Tibial nerve (tissue), 4 donors: ENCODE measurements at places on chromosomes 6 and 20.

- no peak overlapping the region for H3K4me3 ChIP-seq
- H3K27ac ChIP-seq = no peak overlapping the region
- no peaks in the 10 kb centered on the region for H3K4me1 ChIP-seq
- H3K36me3 ChIP-seq = no peaks in the 10 kb centered on the region
- peaks cover 19% of the 10 kb centered on the region for H3K27me3 ChIP-seq
Measured at GRCh38 chr20:59204165-59204894, 40.7 kb downstream of the ZNF831 start.

DNA sequence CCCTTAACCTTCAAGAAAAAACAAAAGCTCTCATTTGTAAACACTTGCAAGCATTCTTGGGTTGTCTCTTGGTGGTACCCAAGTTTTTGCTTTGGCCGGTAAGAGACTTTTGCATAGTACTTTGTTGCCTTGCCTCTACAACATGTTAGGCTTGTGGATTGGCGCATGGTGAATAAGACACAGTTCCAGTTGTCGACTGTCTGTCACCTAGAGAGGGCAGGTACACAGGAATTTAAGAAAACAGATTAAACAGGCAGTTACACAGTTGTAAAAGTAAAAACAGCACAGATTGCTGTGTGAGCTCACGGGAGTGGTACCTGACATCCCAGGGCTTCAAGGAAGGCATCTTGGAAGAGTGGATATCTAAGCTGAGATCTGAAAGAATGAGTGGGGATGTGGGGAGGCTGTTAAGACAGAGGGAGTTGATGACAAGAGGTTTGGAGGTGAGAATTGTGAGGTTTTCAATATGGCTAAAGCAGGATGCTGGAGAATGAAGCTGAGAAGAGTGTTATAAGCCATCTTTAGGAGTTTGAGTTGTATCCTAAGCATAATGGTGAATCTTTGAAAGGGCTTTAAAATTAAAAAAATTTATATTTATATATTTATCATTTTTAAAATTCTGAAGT, 19.2 kb downstream of the UTRN start:
- H3K36me3 ChIP-seq = peaks cover 11% of the 10 kb centered on the region
- H3K27ac ChIP-seq = no peak overlapping the region
- no peak overlapping the region for H3K4me3 ChIP-seq
- H3K4me1 ChIP-seq = no peaks in the 10 kb centered on the region
- no peaks in the 10 kb centered on the region for H3K27me3 ChIP-seq

DNA sequence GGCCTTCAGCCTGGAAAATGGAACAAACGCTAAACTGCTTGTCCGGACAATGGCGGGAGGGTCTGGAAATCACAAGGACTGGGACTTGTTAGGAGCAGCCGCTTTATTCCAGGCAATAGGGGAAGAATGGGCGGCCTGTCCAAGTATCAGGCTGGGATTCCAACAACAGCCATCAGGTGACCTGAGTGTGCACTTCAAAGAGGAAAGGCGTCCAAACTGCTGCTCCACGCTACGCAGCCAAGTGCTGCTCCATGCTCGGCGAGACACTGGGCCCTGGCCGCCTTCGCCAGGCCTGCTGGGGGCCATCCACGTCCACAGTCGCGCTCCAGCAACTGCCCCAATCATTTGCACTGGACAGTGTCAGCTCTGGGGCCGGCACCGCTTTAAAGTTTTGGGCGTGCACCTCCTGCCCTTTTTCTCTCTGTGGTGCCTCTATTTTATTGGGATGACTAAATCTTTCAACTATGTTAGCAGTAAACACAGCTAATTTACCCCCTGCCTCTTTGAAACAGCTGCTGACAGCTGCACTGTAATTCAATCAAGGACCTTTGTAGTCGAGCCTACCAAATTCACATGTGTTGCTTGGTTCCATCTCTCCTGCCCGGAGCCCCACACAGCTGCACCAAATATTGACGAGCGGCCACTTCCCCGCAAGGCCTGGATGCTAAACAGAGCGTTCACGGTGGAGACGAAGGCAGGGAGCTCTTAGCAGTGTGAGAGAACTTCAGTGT, 98.3 kb downstream of the BMP7 start:
- no peaks in the 10 kb centered on the region for H3K27me3 ChIP-seq
- no peak for DNase-seq
- no peak overlapping the region for H3K4me3 ChIP-seq
- H3K36me3 ChIP-seq = no peaks in the 10 kb centered on the region
- H3K4me1 ChIP-seq = no peaks in the 10 kb centered on the region

- no peak overlapping the region for H3K27ac ChIP-seq
- no peaks in the 10 kb centered on the region for H3K4me1 ChIP-seq
- no peak overlapping the region for H3K4me3 ChIP-seq
- H3K36me3 ChIP-seq = no peaks in the 10 kb centered on the region
- DNase-seq = no peak
Measured at GRCh38 chr6:155232848-155233247, 31.0 kb upstream of the CLDN20 start.

DNA sequence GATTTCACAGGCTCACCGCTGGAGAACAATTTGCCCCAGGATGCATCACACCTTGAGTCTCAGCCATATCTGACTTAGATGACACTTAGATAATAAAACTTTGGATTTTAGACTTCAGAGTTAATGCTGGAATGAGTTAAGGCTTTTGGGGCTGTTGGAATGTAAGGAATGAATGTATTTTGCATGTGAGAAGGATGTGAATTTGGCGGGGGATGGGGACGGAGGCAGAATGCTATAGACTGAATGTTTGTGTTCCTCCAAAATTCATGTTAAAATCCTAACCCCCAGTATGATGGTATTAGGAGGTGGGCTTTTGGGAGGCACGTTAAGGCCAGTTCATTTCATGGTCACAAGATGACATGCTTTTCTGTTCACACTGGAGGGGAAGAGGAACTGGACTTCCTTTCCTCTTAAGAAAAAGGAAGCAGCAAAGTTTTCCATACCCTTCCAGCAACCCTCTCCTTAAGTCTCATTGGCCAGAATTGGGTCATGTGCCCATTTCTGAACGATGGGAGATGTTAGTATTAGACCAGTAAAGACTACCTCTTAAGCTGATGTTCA, 5.8 kb upstream of the SRXN1 start:
- no peaks in the 10 kb centered on the region for H3K36me3 ChIP-seq
- H3K27me3 ChIP-seq = peaks cover 46% of the 10 kb centered on the region
- H3K27ac ChIP-seq = no peak overlapping the region

GRCh38 chr6:9896806-9897205, 518.1 kb downstream of the TFAP2A start:
- no peak overlapping the region for H3K4me3 ChIP-seq
- H3K36me3 ChIP-seq = no peaks in the 10 kb centered on the region
- H3K27me3 ChIP-seq = no peaks in the 10 kb centered on the region
- DNase-seq = no peak

DNA sequence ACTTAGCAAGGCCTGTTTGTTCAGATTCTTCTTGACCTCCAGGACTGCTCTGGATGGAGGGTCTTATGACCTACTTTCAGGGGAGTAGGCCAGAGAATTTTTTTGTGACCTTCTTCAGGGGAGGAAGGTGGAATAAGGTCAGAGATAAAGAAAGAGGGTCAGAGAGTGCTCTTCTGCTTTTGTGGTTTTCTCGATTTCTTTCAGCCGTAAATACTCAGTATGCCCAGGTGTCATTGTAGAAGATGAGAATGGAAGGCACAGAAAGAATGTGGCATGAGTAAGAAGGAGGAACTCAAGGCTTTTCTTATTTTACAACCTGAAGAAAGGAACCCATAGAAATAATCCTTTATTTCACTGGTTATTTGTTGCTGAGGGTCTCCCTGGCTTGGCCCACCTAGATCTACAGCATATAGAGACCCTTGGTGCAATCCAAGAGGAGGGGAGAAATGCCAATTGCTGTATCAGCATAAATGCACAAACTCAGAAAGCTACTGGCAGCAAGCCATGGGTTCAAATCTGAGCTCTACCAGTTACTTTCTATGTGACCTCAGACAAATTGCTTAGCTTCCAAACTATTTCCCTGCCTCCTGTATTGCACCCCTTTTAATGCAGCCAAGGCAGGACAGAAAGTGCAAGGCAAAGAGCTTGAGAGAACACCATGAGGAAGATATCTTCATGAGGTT, 68.0 kb downstream of the OLIG3 start:
- no peaks in the 10 kb centered on the region for H3K27me3 ChIP-seq
- H3K4me1 ChIP-seq = no peaks in the 10 kb centered on the region
- no peaks in the 10 kb centered on the region for H3K36me3 ChIP-seq
- no peak for DNase-seq

- no peak overlapping the region for H3K4me3 ChIP-seq
- no peaks in the 10 kb centered on the region for H3K27me3 ChIP-seq
- no peaks in the 10 kb centered on the region for H3K36me3 ChIP-seq
- DNase-seq = no peak
Measured at GRCh38 chr6:31874084-31874670, 4.6 kb downstream of the SLC44A4 start.

GRCh38 chr20:22098511-22098910, 393.0 kb downstream of the PAX1 start:
- no peak overlapping the region for H3K4me3 ChIP-seq
- no peaks in the 10 kb centered on the region for H3K4me1 ChIP-seq
- H3K36me3 ChIP-seq = no peaks in the 10 kb centered on the region
- H3K27ac ChIP-seq = no peak overlapping the region
- H3K27me3 ChIP-seq = no peaks in the 10 kb centered on the region

DNA sequence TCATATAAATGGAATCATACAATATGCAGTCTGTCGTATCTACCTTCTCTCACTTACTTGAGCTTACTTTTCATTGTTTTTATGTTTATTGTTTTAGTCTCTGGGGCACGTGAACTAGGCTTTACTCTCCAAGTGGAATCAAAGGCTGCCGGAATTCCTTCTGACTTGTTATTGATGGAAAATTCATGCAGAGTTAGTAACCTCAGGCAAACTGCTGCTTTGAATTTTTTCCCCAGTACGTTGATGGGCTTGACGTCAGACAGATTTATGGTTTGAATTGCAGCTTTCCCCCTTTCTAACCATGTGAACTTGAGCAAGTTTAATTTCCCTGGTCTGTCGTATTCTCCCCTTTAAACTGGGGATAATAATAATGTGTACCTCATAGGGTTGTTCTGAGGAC, 68.6 kb downstream of the ZDHHC14 start:
- no peaks in the 10 kb centered on the region for H3K36me3 ChIP-seq
- no peaks in the 10 kb centered on the region for H3K27me3 ChIP-seq
- no peak overlapping the region for H3K4me3 ChIP-seq
- DNase-seq = no peak
- H3K27ac ChIP-seq = no peak overlapping the region

DNA sequence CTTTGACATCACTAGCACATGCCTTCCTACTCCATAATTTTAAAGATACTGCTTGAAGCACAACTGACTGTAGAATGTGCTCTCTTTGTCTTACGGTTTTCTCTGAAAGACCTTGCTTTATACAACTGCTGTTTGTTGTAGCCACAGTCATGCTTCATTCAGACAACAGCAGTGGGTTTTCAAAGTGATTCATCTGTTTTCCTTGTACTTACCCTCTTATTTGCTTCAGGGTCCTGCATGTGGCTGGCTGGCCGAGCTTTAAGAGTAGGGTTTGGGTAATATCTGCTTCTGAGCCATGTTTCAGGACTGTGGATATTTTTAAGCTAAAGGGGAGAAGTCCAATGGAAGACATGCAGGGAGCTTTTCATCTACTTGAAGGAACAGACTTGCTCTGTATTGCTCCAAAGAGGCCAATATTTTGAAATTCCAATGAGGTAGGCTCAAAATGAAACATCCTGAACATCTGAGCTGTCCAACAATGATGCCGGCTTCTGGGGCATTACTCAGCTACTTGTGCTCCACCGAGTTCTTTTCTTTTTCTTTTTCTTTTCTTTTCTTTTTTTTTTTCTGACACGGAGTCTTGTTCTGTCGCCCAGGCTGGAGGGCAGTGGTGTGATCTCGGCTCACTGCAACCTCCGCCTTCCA, 160.2 kb upstream of the SGK1 start:
- DNase-seq = no peak
- H3K4me1 ChIP-seq = no peaks in the 10 kb centered on the region
- H3K27me3 ChIP-seq = no peaks in the 10 kb centered on the region
- no peak overlapping the region for H3K27ac ChIP-seq

DNA sequence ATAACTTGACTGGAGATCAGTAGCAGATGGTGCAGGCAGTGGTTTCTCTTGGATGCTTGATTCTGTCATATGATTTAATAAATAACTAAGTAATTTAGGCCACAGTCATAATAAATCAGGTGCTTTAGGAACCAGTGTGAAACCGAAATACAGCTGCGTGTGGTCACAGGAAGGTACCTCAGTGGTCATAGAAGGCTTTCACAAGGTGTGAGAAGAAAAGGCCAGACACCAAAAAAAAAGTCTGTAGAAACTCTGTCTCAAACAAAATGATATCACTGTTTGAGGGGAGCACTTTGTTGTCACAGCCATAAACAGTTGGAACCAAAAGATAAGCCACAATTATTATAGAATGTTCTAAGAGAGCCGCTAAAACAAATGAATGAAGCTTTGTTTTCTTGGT, 56.5 kb downstream of the ARMC2 start:
- H3K27ac ChIP-seq = peak overlapping the region; percentile 50
- no peaks in the 10 kb centered on the region for H3K27me3 ChIP-seq
- H3K4me1 ChIP-seq = no peaks in the 10 kb centered on the region
- no peak for DNase-seq
- no peaks in the 10 kb centered on the region for H3K36me3 ChIP-seq
- H3K4me3 ChIP-seq = no peak overlapping the region

- H3K27ac ChIP-seq = no peak overlapping the region
- no peak for DNase-seq
- H3K4me3 ChIP-seq = no peak overlapping the region
- H3K27me3 ChIP-seq = peaks cover 4% of the 10 kb centered on the region
- no peaks in the 10 kb centered on the region for H3K36me3 ChIP-seq
Measured at GRCh38 chr20:32067234-32067821, 15.3 kb downstream of the HCK start.

DNA sequence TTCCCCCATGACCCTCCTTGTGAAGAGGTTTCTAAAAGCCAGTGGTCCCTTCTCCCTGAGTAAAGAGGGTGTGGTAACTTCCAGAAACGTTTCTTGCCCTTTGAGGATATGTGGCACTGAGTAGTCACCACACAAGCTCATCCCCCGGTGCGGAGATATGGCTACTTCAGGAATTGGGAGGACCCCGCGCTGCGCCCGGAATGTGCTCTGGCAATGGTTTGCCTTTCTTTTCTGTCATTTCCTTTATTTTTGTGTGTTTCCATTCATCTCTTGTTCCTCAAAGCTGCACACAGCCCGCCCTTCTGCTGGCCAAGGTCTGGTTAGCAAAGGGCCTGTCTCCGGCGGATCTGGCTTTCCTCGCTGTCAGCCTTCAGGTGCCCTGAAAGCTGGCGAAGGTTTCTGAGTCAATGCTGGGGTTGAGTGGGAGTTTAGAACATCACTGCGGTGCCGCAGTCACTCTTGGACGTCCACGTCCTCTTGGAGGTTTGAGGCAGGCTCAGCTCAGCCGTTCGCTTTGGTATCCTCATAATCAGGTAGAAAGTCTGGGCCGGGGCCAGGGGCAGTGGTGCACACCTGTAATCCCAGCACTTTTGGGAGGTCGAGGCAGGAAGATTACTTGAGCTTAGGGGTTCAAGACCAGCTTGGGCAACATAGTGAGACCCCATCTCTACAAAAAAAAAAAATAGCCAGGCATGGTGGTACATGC, 67.2 kb downstream of the TCP11 start:
- no peak overlapping the region for H3K27ac ChIP-seq
- H3K27me3 ChIP-seq = no peaks in the 10 kb centered on the region
- DNase-seq = no peak
- H3K36me3 ChIP-seq = no peaks in the 10 kb centered on the region
- H3K4me1 ChIP-seq = no peaks in the 10 kb centered on the region

- peaks cover 2% of the 10 kb centered on the region for H3K36me3 ChIP-seq
- no peaks in the 10 kb centered on the region for H3K27me3 ChIP-seq
- no peak for DNase-seq
- H3K4me3 ChIP-seq = no peak overlapping the region
Measured at GRCh38 chr6:107740496-107741190, 83.5 kb downstream of the SCML4 start.

GRCh38 chr6:45310118-45310788, 17.9 kb upstream of the RUNX2 start:
- H3K36me3 ChIP-seq = no peaks in the 10 kb centered on the region
- H3K4me1 ChIP-seq = no peaks in the 10 kb centered on the region
- no peak for DNase-seq
- no peak overlapping the region for H3K27ac ChIP-seq
- H3K4me3 ChIP-seq = no peak overlapping the region
- H3K27me3 ChIP-seq = no peaks in the 10 kb centered on the region
